ENCODE measurements at places on chromosomes 5 and 9.
A peak's percentile ranks its signal among the peaks of the same experiment; 100 is the strongest.

DNA sequence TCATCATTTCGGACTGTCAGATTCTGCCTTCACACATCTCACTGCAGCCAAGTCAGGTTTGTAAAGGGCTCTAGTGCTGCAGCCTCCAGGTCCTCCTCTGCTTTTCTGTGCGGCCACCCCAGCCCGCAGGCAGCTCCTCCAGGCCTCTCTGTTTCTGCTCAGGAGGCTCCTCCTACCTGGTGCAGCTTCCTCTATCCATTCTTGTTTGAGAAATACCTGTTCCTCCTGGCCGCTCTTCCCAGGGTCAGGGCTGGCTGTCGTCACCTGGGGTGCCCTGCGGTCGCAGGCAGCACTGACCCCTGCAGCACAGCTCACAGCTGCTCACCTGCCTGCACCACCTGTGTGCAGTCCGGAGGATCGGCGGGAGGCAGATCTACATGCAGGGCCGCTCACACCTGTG lies 387.7 kb upstream of the IRX4 start:
- H3K4me1 ChIP-seq, result no peaks in the 10 kb centered on the region
- peaks cover 10% of the 10 kb centered on the region for H3K27me3 ChIP-seq
- H3K4me3 ChIP-seq, result no peak overlapping the region
- H3K27ac ChIP-seq, result no peak overlapping the region

DNA sequence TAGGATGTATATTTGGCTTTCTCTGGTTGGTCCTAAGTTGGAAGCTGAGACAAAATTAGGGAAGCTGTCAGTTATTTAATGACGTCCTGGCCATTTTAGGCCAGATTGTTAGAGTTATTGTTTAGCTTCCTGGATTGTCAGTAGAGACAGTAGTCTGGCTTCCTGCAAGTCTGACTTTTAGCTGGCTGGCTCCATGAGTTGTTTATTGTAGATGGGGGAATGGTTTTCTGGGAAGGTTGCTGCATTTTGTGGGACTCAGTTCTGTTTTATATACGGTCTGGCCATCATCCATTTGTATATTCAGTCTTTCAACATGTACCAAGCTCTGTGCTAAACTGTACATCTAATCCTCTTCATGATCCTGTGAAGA lies 68.3 kb downstream of the SGCD start:
- H3K27ac ChIP-seq, result no peak overlapping the region
- no peaks in the 10 kb centered on the region for H3K36me3 ChIP-seq
- H3K27me3 ChIP-seq, result peaks cover 2% of the 10 kb centered on the region

- no peaks in the 10 kb centered on the region for H3K27me3 ChIP-seq
- peaks cover 32% of the 10 kb centered on the region for H3K4me1 ChIP-seq
- H3K27ac ChIP-seq, result peak overlapping the region; percentile 72
- peak; percentile 51 for DNase-seq
- peak overlapping the region; percentile 66 for H3K4me3 ChIP-seq
These were observed 6.8 kb upstream of the TRIM41 start for GRCh38 chr5:181215997-181216989.

DNA sequence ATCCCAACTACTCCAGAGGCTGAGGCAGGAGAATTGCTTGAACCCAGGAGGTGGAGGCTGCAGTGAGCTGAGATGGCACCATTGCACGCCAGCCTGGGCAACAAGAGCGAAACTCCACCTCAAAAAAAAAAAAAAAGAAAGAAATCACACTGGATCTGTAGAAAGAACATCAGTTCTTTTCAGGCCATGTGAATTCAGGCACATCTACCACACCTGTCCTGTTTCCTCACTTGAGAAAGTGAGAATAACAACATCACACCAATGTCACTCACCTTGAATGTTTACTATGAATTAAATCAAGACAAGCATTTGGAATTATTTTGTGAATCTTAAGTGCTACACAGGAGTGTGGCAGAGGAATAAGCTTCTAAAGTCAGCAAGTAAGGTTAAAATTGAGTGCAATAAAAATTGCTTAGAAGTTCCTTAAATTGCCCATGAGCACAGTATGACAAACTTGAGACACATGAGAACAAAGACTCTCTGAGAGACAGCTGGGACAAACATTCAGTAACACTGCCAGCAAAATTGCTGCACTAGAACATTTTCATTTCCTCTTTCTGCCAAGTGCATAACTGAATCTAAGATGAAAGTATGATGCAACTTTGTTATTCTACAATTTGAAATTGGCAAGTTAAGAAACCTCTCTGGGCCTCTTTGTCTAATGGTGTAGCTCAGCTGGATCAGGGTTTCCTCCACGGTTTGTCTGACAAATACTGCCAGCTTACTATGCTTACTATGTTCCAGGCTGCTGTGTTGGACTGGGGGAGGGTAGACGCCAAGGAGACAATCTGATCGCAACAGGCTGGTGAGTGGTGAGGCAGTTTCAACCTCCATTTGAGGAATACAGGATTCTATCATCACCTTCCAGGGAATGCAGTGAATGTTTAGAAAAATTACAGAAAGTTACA lies 1.9 kb upstream of the RIC1 start:
- no peaks in the 10 kb centered on the region for H3K36me3 ChIP-seq
- peaks cover 31% of the 10 kb centered on the region for H3K4me1 ChIP-seq
- peak; percentile 67 for DNase-seq
- H3K27ac ChIP-seq, result peak overlapping the region; percentile 99
- H3K4me3 ChIP-seq, result peak overlapping the region; percentile 93

- no peaks in the 10 kb centered on the region for H3K27me3 ChIP-seq
- no peak overlapping the region for H3K4me3 ChIP-seq
- H3K27ac ChIP-seq, result no peak overlapping the region
- no peaks in the 10 kb centered on the region for H3K4me1 ChIP-seq
- DNase-seq, result no peak
These were observed 13.4 kb upstream of the GAPT start for GRCh38 chr5:58477760-58478376.

Measured in DND-41 (cell line).